ENCODE measurements at places on chromosomes 4 and X.

GRCh38 chr4:3122081-3122563 lies 47.6 kb downstream of the HTT start:
- DNase-seq = no peak

- no peak for DNase-seq
These were observed 1108.1 kb downstream of the PCDH19 start for GRCh38 chrX:99301990-99302389.

- DNase-seq = no peak
These were observed 32.5 kb downstream of the AKAP4 start for GRCh38 chrX:50168241-50168687.

GRCh38 chrX:37993837-37994619 lies 12.3 kb upstream of the SYTL5 start:
- no peak for DNase-seq

DNA sequence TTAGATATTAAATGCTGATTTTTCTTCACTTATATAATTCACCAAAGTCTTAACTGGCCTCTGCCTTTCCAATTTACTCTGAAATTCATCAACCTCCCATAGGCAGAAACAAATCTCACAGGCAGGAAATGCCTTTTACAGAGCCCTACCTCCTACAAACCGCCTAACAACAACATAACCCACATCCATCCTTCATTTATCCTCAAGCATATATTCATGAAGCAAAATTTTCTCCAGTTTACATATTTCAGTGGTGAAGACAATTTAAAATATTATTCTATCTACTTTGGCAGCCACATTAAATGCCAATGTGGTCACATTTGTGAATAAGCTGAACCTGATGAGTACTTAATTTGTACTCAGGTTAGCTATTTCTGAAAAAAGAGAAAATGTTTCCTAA lies 30.3 kb downstream of the SEPSECS start:
- DNase-seq = no peak

DNA sequence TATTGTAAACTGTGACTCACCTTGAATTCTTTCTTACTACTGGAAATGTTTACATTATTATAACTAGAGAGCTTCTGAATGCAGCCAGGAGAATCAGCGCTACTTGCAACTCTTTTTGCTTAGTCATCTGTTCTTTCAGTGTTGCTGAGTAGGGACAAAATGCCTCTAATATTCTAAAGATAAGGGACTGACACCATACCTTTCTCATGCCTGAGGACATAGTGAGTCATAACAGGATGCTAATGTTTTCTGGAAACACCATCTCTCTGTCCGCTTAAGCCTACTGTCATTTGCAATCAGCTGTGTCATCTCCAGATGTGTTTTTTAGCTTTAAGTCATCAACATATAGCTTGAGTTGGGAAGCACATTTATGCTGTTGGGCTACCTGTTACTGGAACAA lies 108.3 kb downstream of the QRFPR start:
- no peak for DNase-seq

DNA sequence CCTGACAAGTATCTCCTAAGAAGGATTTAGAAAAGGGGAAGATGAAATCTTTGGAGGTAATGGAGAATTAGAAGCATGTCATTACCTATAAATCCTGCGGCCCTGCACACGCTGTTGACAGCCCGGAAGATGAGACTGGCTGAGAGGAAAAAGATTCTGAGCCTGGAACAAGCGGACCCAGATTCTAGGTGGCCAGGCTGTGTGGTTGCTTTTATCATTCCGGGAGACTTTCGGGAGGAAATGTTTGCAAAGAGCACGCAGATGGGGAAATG lies 5.8 kb upstream of the PPP2R3B start:
- DNase-seq = no peak

DNA sequence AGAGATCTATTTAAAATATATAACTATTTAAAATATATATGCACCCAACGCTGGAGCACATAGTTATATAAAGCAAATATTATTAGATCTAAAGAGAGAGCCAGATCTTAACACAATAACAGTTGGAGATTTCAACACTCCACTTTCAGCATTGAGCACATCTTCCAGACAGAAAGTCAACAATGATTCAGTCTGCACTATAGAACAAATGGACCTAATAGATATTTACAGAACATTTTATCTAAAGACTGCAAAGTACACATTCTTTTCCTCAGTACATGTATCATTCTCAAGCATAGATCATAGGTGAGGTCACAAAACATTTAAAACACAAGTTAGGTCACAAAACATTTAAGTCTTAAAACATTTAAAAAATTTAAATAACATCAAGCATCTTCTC lies 36.4 kb downstream of the NLRP2B start:
- no peak for DNase-seq

DNA sequence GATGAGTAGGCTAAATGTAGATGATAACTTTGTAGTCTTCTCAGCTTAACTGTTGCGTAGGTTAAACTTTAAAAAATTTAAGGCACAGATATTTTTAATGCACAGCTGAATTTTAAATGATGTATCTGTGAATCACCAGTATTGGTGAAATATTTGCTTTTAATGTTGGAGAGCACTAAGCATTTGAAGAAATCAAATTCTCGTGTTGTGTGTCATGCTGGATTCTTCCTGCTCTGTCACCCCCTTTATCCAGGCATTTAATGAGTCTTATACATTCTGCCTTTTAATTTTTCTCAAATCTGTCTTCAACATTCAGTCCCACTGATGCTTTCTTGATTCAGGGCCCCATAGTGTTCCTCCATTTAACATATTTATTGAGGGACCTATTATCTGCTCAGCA lies 76.7 kb downstream of the SLC4A4 start:
- DNase-seq = no peak

GRCh38 chr4:184632842-184633241 lies 16.4 kb downstream of the CASP3 start:
- DNase-seq = no peak

DNA sequence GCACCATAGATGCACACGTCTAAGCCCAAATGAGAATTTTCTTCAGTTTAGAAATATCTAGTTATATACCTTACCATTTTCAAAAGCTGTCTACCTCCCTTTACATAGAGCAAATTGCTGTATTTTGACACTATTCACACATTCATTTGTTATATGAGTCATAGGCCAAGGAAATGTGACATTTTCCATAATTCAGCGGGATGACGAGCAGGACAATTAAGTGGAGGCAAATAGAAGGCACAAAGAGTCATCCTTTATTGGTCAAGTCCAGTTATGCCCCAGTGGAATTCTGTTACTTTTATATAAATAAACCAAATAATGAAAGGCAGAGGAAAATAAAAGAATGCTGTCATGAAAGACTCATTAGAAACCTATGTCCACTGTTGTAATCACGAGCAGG lies 27.9 kb downstream of the FGF13 start:
- DNase-seq = no peak

DNA sequence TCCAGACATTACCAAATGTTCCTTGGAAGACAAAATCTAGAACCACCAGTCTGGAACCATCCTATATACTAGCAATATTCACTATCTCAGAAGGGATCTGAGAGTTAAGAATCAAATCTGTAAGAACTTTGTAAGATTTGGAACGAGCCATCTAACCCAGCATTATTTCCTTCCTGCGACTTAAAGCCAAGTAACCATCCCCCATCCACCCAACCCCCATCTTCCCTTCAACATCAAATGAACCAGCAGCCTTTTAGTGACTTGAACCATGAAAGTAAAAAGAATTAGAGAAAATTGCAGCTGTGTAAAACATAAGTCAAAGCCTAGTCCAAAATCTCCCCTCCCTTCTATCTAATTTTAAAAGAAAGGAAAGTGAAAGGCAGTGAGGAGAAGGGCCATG lies 15.6 kb downstream of the RBM47 start:
- DNase-seq = no peak

- peak; percentile 41 for DNase-seq
These were observed 54.5 kb upstream of the BCOR start for GRCh38 chrX:40152173-40152711.

GRCh38 chr4:165740911-165741310 lies 132.1 kb upstream of the TLL1 start:
- no peak for DNase-seq
